ENCODE measurements at places on chromosomes 5 and 9. TPM values are rescaled to one million over a fixed set of nuclear protein-coding genes. Genes with fewer than 3 reads are reported as not detected.

IFNA13 gene
- total RNA-seq = not detected

DNAJC21 gene
- 48.3 TPM for total RNA-seq

FOXI1 gene
- total RNA-seq = not detected

ABCA2 gene
- total RNA-seq = 16.2 TPM

ADGRD2 gene
- not detected for total RNA-seq

PCDHB11 gene
- total RNA-seq = not detected

- peaks cover 3% of the 10 kb centered on the region for H3K27me3 ChIP-seq
- no peak overlapping the region for H3K4me3 ChIP-seq
- no peak for DNase-seq
- H3K4me1 ChIP-seq = no peaks in the 10 kb centered on the region
- H3K36me3 ChIP-seq = no peaks in the 10 kb centered on the region
- H3K27ac ChIP-seq = no peak overlapping the region
Measured at GRCh38 chr5:168353216-168353957, 61.9 kb downstream of the WWC1 start.

DNA sequence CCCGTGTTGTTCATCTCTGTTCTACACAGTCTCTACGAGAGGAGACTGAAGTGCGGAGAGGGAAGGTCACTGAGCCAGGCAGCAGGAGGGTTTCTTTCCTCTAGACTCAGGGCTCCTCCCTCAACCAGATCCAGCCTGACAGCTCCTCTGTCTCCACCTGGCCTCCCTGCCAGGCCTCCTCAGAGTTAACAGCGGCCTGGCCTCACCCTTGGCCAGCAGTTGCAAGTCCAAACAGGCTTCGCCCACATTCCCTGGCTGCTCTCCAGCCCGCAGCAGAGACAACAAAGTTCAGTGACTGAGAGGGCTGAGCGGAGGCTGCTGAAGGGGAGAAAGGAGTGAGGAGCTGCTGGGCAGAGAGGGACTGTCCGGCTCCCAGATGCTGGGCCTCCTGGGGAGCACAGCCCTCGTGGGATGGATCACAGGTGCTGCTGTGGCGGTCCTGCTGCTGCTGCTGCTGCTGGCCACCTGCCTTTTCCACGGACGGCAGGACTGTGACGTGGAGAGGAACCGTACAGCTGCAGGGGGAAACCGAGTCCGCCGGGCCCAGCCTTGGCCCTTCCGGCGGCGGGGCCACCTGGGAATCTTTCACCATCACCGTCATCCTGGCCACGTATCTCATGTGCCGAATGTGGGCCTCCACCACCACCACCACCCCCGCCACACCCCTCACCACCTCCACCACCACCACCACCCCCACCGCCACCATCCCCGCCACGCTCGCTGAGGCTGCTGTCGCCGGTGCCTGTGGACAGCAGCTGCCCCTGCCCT lies at the start of gene HRCT1:
HRCT1 (plus strand) TSS at position 291 of the 768 bp plus-strand sequence; CDS start at position 377, 86 bp downstream.
- H3K27me3 ChIP-seq = peaks cover 1% of the 10 kb centered on the region
- no peak within 1 kb of the TSS for H3K27ac ChIP-seq
- no peak for DNase-seq
- H3K4me3 ChIP-seq = no peak within 1 kb of the TSS
- peaks cover 39% of the 10 kb centered on the region for H3K4me1 ChIP-seq

DNA sequence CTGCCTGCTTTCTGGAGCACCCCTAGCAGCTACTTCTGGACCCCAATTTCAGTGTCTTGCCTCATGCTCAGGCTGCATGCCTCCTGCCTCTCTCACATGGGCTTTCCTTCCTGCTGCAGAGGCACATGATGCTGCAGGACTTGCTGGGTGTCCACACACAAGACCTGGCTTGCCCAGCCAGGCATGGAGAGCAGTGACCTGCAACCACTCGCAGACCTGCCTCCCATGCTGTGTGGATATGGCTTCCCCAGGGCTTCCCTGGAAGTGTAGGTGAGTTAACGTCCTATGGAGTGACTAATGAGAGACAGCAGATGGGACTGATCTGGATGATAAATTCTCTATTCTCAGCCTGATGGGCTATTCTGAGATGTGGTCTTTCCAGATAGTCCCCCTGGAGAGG lies 53.2 kb upstream of the SMIM32 start:
- no peaks in the 10 kb centered on the region for H3K36me3 ChIP-seq
- peaks cover 11% of the 10 kb centered on the region for H3K27me3 ChIP-seq
- H3K27ac ChIP-seq = no peak overlapping the region
- no peaks in the 10 kb centered on the region for H3K4me1 ChIP-seq
- DNase-seq = no peak

DNA sequence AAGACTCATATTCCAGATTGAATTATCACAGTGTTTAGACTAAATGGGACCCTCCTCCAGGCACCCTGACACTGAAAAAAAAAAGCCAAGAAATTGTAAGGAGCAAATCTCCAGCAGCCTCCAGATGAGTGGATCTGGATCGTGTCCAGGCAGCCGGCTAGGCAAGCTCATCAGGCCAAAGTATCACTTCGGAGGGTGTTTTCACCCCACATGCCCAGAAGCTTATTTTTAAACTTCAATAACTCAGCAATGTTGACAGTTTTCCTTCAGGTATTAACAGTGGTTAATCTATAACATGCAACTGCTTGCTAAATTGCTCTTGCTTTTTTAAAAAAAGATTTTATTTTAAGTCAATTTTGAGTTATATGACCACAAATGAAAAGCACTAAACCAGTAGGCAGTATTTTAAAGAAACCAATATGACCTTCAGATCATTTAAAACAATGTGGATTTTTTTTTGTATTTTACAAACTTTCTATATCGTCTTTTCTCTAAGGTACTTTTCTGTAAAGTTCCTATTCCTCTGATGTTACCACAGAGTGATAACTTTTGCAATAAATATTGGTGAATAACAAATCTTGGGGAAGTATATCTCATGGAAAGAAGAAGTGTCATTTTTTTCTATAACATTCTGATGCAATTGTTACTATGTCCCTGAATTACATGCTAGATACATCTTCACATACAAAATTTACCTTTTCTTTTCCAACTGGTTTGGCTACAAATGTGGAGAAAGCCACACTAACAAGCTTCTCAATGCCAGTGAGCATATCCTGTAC lies 30.7 kb downstream of the ACOT12 start:
- no peak overlapping the region for H3K27ac ChIP-seq
- H3K36me3 ChIP-seq = no peaks in the 10 kb centered on the region
- H3K4me1 ChIP-seq = no peaks in the 10 kb centered on the region

GRCh38 chr5:19865336-19866089 lies 122.5 kb downstream of the CDH18 start:
- DNase-seq = no peak
- H3K4me3 ChIP-seq = no peak overlapping the region
- no peaks in the 10 kb centered on the region for H3K4me1 ChIP-seq
- H3K36me3 ChIP-seq = no peaks in the 10 kb centered on the region
- no peaks in the 10 kb centered on the region for H3K27me3 ChIP-seq
- no peak overlapping the region for H3K27ac ChIP-seq

DNA sequence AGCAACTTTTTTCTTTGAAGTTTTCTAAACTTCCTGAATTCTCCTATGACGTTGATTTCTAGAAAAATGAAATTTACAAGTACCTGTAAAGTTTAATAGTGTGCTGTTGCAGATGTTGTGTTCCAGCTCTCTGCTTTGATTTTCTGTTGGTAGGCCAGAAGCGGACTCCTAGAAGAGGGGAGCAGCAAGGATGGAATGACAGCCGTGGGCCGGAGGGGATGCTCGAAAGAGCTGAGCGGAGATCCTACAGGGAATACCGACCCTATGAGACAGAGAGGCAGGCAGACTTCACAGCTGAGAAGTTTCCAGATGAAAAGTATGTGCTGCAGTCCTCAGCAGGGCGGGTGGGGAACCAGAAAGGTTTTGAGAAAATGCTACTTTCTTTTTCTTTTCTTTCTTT lies 8.3 kb downstream of the HABP4 start:
- H3K36me3 ChIP-seq = peaks cover 4% of the 10 kb centered on the region
- no peak for DNase-seq
- peak overlapping the region; percentile 10 for H3K27ac ChIP-seq
- peaks cover 18% of the 10 kb centered on the region for H3K4me1 ChIP-seq

GRCh38 chr9:7228726-7229125 lies 471.0 kb downstream of the KDM4C start:
- H3K4me3 ChIP-seq = no peak overlapping the region
- H3K27ac ChIP-seq = no peak overlapping the region
- peaks cover 22% of the 10 kb centered on the region for H3K4me1 ChIP-seq
- no peak for DNase-seq
- peaks cover 7% of the 10 kb centered on the region for H3K27me3 ChIP-seq

DNA sequence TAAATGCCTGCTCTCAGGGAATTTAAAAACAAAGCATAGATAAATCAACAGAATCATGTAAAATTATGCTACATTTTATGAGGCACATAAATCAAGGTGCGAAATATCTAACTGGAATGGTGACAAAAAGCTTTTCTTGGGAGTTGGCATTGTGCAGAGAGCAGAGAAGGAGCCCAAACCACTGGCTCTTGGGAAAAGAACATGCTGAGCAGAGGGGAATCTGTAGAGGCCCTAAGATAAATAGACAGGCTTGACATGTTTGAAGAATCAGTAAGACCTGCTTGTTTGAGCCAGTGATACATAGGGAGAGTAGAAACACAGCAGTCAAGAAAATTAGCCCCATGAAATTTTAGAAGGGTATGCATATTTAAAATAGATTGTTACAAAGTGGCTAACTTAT lies 85.8 kb downstream of the GABRB2 start:
- no peak overlapping the region for H3K4me3 ChIP-seq
- no peaks in the 10 kb centered on the region for H3K4me1 ChIP-seq
- no peaks in the 10 kb centered on the region for H3K27me3 ChIP-seq

GRCh38 chr9:12790001-12790400 lies 15.2 kb downstream of the LURAP1L start:
- H3K36me3 ChIP-seq = no peaks in the 10 kb centered on the region
- H3K4me1 ChIP-seq = no peaks in the 10 kb centered on the region
- H3K27ac ChIP-seq = no peak overlapping the region
- H3K27me3 ChIP-seq = no peaks in the 10 kb centered on the region

DNA sequence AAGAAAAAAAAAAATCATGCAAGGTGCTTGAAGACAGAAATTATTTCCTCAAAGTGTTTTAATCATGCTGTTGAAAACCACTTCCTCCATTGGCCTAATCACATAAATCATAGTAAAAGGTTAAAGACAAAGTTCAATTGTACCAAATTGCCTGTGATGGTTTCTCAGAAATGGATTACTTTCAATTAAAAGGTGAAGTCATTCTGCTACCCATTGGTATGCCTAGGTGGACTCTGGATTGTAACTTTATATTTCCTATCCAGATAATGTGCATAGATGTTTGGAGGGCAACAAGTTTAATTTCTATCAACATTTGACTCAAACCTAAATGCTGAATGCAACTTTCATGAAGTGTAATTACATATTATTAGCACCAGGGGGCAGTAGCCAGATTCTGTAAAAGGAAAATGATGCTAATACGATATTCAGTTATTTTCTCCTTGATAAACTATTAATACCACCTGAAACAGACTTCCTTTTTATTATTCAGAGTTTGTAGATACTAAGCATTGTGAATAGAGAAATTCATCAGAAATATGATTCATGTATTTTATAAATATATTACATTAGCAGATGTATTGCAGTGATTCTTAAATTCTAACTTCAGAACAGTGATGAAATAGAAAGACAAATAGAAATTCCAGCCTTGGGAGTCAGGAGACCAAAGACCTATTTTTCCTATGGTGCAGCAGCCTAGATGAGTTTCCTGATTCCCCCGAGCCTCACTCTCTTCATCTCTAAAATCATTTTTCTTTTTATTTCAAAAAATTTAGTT lies 148.2 kb downstream of the CAAP1 start:
- peaks cover 2% of the 10 kb centered on the region for H3K4me1 ChIP-seq
- H3K27ac ChIP-seq = no peak overlapping the region
- peaks cover 8% of the 10 kb centered on the region for H3K27me3 ChIP-seq
- DNase-seq = no peak
- H3K36me3 ChIP-seq = no peaks in the 10 kb centered on the region

- H3K27me3 ChIP-seq = peaks cover 4% of the 10 kb centered on the region
- no peak for DNase-seq
- H3K4me3 ChIP-seq = no peak overlapping the region
- H3K27ac ChIP-seq = no peak overlapping the region
- H3K4me1 ChIP-seq = no peaks in the 10 kb centered on the region
Measured at GRCh38 chr9:107705521-107705920, 216.0 kb upstream of the KLF4 start.

GRCh38 chr9:122791872-122792669 lies 3.3 kb downstream of the OR5C1 start:
- no peaks in the 10 kb centered on the region for H3K27me3 ChIP-seq
- H3K4me1 ChIP-seq = no peaks in the 10 kb centered on the region
- no peak overlapping the region for H3K4me3 ChIP-seq

GRCh38 chr5:173643964-173644363 lies 27.5 kb upstream of the BOD1 start:
- H3K27ac ChIP-seq = no peak overlapping the region
- H3K4me3 ChIP-seq = no peak overlapping the region
- no peaks in the 10 kb centered on the region for H3K36me3 ChIP-seq
- no peaks in the 10 kb centered on the region for H3K4me1 ChIP-seq
- peaks cover 7% of the 10 kb centered on the region for H3K27me3 ChIP-seq

DNA sequence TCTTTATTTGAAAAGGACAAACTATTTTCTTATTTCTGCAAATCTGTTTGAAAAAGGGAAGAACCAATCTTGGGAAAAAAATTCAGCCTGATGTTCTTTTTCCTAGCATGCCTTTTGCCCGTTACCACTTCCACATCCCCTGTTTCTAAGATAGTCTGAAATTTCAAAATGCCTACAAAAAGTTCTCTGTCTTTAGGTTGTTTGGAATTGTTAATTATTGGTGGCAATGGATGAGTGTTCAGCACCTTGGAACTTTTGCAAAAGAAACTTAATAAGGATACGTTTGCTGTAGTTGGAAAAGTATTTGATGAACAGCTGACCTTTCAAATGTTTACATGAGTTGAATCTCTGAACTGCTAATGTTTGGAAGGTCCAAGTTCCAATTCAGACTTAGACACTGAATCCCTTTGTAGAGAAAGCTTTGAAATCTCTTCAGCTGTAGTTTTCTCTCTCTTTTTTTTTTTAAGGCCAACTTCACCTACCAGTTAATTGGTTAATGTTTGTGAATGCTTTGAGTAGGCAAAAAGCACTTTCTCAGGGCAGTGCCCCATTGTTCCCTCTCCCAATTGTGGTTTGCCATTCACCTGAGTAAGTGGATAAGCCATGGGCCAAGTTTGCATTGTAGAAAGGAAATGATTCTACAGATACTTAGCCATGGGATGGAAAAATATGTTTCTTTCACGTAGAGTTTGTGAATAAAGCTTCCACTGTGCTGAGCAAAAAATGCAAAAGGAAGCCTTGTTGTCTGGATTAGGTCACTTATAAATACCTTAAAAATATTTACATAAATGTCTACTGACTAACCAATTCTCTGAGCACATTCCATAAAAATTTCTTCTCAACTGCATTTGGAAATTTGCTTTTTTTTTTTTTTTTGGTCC lies 156.4 kb upstream of the ELL2 start:
- no peak overlapping the region for H3K4me3 ChIP-seq
- no peaks in the 10 kb centered on the region for H3K36me3 ChIP-seq
- H3K27me3 ChIP-seq = peaks cover 7% of the 10 kb centered on the region
- DNase-seq = no peak
- H3K4me1 ChIP-seq = peaks cover 15% of the 10 kb centered on the region
- no peak overlapping the region for H3K27ac ChIP-seq

GRCh38 chr5:118956727-118957126 lies 31.6 kb downstream of the DTWD2 start:
- no peaks in the 10 kb centered on the region for H3K27me3 ChIP-seq
- H3K27ac ChIP-seq = no peak overlapping the region
- H3K36me3 ChIP-seq = no peaks in the 10 kb centered on the region
- H3K4me1 ChIP-seq = no peaks in the 10 kb centered on the region

Measured in activated CD8-positive, alpha-beta T cell treated with anti-CD3 and anti-CD28 coated beads for 36 hours (primary cell).